ENCODE measurements at places on chromosomes 16 and 17.

DNA sequence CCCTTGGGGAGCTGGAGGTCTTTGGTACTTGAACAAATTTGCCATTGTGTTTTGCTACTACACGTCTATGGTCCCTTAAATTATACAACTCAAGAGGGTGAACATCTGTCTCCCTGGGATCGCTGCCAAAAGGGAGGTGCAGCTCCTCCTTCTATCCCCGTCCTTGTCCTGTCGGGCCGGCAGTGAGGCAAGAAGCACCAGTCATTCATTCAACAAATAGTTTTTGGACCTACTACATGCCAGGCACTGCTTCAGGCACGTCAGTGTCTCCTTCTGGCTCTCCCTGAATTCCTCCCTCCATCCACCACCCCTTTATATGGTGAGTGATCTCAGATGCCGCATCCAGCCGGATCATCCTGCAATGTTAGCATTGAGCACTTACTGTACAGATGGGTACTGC, 2.2 kb upstream of the RPL38 start:
- DNase-seq, result no peak

DNA sequence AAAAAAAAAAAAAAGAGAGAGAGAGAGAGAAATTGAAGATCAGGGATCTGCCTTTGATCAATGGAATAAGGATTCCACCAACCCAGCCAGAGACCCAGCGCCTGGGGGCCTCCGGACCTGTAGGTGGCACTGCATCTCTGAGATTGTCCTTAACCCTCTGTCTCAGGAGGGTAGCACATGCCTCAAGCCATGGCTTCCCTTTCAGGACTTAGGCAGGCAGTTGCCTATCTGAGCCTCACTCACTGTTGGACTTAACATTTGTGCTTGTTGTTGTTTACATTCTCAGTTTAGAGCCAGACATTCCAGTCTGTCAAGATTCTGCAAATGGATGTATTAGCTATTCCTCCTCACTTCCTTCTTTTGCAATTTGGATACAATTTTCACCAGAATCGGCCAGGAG, 5.1 kb upstream of the SCNN1B start:
- peak; percentile 57 for DNase-seq

GRCh38 chr16:70701036-70701435, 15.2 kb upstream of the MTSS2 start:
- no peak for DNase-seq

DNA sequence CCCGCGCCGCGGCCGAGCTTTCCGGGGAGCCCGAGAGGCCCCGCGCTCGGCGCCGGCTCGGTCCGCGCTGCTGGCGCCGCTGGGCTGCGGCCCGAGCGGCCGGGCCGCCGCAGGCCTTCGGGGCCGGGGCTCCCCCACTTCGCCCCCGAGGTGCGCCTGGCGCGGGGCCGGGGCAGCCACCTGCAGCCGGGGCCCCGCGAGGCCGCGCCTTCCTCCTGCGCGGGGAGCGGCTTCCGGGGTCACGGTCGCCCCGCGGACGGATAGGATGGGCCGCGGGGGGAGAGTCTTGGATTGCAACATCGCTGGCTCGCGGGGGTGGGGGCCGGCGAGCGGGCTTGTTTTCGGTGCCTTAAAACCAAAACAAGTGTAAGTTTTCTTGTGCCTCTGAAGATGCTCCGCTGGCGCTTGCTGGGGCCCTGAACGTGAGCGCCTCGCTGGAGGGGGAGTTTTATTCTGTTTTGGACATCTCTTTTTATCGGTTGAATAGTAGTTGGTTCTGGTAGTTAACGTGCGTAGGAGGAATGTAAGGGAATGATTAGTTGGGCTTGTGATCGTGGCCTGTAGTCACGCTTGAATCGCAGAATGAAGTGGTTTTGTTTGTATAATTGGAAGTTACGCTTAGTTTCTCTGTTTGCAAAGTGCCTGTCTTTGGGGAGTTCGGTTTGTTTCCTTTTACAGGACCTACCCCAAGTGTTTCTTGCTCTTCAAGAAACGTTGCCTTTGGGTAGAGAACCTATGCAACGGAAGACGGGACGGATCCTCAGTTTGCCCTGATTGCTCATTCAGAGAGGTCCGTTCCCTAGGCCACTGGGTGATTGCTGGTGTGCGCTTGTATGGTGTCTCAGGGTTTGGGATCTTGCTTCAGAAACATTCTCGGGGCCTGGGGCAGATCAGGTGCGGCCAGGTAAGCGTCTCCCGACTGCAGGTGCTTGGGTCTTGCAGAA, 724 bp downstream of the UBE2I start:
- no peak for DNase-seq

- DNase-seq, result peak; percentile 90
These were observed 54.2 kb upstream of the SEC14L1 start for GRCh38 chr17:77086433-77087010.

- DNase-seq, result peak; percentile 93
These were observed 12.2 kb upstream of the TERF2 start for GRCh38 chr16:69397821-69398521.

Data from A549 (cell line).